ENCODE measurements at places on chromosomes 1 and 21.

GRCh38 chr1:112794654-112795239 lies 79.6 kb upstream of the PPM1J start:
- DNase-seq: no peak

DNA sequence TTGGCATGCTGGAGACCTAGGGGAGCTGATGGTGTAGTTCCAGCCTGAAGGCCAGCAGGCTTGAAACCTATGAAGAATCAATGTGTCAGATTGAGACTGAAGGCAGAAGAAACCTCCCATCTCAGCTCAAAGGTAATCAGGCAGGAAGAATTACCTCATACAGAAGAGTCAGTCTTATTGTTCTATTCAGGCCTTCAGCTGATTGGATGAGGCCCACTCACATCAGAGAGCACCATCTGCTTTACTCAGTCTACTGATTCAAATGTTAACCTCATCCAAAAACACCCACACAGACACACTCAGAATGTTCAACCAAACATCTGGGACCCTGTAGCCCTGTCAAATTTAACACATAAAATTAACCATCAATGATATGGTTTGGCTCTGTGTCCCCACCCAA lies 13.7 kb upstream of the CCN1 start:
- DNase-seq: no peak

DNA sequence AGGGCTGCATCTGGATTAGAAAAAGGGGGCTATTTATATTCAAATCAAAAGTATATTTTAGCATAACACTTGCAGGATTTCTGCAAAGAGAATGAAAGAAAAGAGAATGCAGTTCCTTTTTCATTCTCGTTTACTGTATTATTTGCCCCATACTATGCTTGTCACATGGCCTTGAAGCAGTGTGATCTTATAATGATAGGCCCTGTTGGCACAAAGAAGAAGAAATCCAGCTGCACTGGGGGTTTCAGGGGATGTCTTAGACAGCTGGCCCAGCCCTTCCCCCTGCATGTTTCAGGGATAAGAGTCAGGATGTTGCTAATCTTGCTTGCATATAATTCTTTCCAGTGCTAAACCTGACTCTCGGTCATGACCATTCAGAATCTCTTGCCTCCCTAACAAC lies 369.5 kb downstream of the SEC16B start:
- no peak for DNase-seq

DNA sequence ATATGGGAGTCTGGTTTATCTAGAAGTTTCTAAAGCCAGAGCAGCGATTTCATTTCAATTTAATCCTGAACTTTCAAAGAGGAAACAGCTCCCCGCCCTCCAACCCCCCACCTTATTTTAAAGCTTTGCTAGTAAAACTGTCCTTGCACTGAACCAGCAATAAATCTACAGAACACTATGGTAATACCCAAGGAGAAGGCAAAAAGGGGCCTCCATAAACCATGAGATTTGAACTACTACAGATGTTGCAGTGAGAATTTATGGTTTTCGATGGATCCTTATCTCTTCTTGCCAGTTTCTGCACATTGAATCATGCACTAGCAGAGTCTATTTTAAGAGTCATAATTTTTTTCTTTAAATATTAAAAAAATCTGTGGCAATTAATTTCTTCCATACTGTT lies 64.8 kb upstream of the BEND5 start:
- no peak for DNase-seq

GRCh38 chr1:8651236-8651890 lies 166.1 kb downstream of the RERE start:
- DNase-seq: no peak

DNA sequence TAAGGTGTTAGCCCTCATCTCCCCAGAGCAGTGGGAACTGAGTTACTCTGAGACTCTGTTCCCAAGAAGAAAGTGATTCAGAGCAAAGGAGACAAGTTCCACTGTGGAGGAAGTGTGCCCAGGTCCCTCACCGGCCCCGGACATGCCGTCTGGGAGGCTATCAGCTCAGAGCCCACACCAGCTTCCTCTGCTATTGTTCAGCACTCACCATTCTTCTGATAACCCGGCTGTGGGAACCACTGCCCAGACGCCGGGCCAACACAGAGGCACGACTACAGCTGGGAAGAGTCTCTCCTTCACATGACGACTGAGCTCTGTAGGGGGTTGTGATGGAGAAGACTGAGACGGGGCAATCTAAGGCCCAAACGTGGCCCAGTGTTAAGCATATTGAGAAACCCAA lies 34.2 kb upstream of the GJA5 start:
- no peak for DNase-seq

DNA sequence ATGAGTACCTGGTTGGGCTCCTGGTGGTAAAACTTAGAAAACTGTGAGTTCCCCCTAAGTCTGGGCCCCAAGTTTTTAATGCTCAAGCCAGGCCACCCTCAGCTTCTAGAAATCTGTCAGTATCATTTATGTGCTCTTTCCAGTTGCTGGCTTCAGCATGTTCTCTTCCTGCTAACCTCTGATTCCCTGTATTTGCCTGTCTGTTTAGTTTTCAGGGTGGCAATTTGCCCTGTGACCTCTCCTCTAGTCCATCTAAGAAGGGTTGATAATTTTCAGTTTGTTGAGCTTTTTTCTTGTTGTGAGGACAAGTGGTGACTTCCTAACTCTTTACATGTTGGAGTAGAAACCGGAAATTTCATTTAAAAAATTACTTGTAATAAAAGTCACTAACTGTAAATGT lies 16.0 kb upstream of the S100A10 start:
- DNase-seq: no peak

DNA sequence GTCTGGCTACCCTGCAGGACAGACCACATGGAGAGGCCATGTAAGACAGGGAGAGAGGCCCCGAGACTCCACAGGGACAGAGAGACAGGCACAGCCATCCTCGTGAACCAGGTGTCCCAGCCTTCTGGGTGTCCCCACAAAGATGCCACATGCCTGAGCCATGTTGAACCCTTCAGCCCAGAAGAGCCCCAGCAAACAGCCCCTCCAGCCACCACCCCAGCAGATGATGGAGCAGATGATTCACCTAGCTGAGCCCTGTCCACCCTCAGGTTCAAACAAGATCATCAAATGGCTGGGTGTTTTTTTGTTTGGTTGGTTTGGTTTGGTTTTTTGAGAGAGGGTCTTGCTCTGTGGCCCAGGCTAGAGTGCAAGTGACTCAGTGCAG lies 78.7 kb downstream of the DHRS3 start:
- no peak for DNase-seq

GRCh38 chr1:22745669-22746585 lies 35.3 kb downstream of the EPHB2 start:
- DNase-seq: no peak

DNA sequence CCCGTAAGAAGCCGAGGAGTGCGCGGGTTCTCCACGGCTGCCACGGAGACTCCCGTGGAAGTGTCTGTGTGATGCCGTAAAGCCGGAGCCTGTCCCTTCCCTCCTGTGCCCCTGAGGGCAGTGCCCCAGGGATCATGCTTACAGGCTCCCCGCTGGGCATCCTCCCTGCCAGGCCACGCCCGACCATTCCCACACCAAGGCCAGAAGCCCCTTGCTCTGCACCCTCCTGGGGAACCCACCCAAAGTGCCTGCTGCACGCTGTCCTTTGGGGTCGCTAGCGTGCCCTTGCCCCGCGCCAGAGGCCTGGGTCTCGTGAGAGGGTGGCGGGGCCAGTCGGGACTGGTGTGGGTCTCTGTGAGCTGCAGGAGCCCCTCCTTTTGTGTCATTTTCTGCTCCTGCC lies 228.5 kb upstream of the C1orf174 start:
- no peak for DNase-seq

- DNase-seq: no peak
These were observed 318.1 kb upstream of the FAM78B start for GRCh38 chr1:166484871-166485270.

GRCh38 chr1:109251277-109252166 lies 2.2 kb downstream of the CELSR2 start:
- no peak for DNase-seq

DNA sequence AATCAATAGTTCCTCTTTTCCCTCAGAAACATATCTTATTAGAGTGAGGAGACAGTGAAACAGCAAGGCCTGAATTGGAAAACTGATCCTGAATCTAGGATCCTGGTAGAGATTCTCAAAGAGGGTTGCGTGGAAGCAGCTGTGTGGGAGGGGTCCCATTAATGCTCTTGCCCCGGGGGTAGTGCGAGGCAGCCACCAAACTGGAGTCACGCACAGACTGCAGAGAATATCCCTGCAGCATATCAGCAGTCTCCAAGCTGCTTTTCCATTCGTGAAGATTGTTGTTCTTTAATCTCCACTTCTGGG lies 150.1 kb downstream of the DISC1 start:
- no peak for DNase-seq

DNA sequence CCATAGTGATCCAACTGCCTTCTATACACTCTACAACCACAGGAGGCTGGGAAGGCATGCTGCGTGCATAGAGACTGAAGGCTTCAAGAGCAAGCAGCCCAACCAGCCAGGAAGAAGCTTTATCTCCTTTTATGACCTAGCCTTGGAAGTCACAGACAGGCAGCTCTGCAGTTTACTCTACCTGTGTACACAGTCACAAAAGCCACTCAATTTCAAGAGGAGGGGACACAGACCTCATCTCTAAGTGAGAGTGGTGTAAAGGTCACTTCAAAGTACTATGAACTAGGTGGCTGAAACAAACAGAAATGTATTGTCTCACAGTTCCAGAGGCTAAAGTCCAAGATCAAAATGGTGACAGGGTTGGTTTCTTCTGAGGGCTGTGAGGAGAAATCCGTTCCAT lies 69.6 kb upstream of the GJB5 start:
- DNase-seq: no peak

- DNase-seq: no peak
These were observed 1.4 kb downstream of the TSSK3 start for GRCh38 chr1:32363713-32364112.

DNA sequence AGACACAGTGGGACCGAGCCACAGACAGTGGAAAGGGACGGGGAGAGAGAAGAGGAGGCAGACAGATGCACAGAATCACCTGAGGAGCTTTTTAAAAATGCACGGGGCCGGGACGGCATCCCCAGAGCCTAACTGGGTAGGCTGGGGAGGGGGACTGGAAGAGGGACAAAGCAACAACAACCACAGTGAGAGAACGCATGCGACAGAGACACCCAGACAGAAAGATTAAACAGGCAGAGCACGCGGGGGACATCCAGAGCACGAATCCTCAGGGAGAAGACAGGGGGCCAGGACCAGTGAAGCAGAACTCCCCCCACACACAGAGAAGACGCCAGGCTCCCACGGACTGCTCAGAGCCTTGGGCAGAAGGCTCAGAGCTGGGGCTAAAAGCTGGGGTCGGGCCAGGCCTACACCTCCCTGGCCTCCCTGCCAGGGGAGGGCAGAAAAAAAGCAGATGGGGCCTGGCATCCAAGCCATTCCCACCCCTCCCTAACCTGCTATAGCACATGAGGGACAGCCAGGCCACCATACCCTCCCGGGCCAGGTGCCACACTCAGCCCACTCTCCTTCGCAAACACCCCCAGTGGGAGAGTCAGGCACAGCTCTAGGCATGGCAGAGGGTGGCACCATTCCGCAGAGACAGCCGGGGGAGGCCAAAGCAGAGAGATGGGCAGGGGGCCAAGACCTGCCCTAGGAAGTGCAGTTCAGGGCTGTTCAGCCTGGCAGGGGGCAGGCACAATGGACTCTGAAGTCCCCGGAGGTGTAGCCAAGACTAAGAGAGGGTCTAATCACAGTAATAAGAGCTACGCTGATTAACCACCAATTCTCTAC lies 29.8 kb upstream of the COL16A1 start:
- no peak for DNase-seq

DNA sequence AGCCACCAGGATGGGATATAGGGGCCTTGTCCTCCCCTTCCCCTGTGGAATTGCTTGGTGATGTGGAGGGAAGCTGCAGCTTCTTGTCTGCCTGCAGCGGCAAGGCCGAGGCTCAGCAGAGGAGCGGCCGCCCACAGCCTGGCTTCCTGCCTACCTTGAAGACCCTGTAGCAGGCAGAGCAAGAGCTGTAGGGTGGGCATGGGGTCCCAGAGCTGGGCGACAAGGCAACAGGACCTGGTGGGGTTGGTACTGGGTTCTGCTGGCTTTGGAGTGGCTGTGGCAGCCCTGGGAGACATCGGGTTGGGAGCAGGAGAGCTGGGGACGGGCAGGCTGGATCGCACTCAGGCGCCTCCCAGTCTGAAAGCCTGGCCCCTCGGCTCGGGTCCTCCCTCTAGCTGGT lies 5.7 kb upstream of the GPR153 start:
- DNase-seq: no peak

DNA sequence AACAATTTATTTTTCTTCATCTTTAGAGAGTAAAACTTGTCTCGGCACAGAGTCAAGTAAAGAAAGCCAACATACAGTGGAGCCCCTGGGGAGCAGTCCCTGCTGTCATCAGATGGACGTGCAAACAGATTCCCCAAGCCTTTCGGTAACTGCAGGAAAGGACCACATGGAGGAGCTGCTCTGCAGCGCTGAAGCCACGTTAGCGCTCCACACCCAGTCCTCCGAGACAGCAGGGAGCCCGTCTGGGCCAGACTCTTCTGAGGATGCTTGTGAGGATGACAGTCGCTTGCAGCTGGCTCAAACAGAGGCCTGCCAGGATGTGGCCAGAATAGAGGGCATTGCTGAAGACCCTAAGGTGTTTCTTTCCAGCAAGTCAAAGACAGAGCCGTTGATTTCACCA lies 77.1 kb upstream of the SCCPDH start:
- no peak for DNase-seq

- no peak for DNase-seq
These were observed 15.3 kb upstream of the CHIT1 start for GRCh38 chr1:203244776-203245175.

- DNase-seq: no peak
These were observed 38.3 kb upstream of the OSBPL9 start for GRCh38 chr1:51578383-51579109.

Measured in activated CD4-positive, alpha-beta T cell treated with anti-CD3 and anti-CD28 coated beads, Interleukin-2, amount 50 U/mL, for 24 hours (primary cell).